SHP77 treated with DMSO at 0.1 percent for 48 hours (cell line): ENCODE measurements at places on chromosomes 6 and 20.

DNA sequence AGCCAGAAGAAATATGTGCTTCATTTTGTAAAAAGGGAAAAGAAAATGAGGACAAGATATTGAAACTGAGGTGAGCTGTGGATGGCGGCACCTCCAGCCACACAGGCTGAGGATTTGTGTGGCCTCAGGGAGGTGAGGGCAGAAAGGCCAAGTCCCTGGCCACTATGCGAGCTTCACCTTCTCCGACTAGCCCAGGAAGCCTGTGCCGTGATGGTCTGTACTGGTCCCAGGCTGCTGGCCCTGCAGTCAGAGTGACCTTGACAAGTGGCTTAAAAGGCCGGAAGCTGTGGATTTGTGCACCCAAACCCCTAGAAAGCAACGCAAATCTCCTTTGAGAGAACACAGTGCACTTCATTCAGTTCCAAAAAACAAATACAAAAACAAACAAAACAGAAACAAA, 48.1 kb downstream of the WDR27 start:
- no peak for DNase-seq

- no peak for DNase-seq
These were observed 15.0 kb upstream of the PMEPA1 start for GRCh38 chr20:57724610-57725405.

DNA sequence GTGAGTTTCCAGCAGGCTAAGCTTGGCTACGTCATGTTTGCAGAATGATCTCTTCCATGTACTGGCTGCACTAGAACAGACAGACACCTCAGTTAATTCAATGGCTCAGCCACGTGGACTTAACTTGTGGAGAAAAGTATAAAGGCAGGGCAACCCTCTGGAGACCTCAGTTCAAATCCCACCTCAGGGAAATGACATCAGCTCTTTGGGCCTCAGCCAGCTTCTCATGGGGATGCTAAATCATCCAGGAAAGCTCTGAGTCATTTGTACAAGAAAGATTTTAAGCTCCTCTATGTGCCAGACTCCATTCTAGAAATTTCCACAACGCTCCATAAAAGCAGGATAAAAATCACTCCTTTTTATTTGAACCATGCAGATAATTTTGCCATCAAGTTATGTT, 128.5 kb upstream of the SALL4 start:
- no peak for DNase-seq

DNA sequence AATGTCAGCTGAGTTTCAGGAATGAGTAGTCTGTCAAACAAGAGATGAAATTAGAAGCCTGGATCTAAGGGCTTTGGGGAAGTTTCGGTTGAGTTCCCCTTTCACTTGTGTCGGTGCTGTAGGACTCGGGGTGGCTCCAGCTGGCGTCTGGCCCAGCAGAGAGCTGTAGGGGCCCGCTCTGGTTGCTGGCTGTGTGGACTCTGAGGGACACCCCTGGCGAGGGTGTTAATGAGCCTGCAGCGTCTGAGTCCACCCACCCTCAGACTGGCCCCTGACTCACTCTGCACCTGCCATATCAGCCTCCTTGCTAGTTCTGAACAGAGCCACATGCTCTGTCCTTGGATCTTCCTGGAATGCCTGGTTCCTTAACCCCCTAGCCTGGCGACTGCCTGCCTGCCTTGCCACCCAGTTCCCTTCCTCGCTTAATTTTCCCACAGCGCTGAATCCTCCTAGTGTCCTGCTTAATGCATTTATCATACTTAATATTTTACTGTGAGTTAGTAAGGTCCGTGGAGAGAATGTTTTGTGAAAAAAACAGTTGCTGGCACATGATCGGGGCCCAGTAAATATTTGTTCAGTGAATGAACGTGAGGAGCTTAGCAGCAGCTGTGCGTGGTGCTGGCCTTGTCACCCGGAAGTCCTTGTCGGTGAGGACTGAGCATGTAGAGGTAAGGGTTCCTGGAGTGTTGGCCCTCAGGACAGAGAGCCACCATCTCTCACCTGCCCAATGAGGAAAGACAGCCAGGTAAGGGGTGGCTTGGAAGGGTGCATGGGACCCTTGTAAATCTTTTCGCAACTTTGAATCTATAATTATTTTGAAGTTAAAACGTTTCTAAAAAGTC, 1.6 kb downstream of the DNAJC5 start:
- peak; percentile 83 for DNase-seq

DNA sequence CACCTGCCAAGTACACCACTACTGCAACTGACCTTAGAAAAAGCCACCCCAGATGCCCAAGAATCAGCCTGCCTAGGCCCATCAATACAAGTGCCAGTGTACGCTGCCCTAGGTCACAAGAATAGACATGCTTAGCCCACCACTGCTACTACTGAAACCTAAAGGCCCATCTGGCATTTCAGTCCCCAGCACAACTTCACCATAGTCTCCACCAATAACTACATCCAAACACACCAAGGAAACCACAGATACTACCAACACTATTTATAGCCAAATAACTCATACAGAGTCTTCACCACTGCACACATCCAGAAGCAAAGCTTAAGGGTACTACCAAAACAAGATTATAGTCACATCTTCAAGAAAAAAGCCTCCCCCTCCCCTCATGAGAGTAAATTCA, 28.2 kb downstream of the TREML4 start:
- no peak for DNase-seq

DNA sequence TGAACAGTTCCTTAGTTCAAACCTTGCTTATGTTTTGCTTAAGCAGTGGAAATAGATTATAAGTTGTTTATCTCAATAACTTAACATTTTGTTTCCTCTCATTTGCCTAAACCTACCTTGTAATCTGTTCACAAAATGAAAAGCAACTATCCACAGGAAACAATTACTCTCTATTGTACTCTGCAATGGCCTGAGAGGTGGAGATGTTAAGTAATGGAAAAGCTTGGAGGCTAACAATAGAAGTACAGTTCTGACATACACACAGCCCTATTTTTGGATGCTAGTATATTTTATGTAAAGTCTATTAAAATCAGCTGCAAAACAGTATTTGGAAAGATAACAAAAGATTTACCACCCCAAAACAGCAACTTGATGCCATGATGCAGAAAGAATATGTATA, 82.1 kb downstream of the TINAG start:
- no peak for DNase-seq

DNA sequence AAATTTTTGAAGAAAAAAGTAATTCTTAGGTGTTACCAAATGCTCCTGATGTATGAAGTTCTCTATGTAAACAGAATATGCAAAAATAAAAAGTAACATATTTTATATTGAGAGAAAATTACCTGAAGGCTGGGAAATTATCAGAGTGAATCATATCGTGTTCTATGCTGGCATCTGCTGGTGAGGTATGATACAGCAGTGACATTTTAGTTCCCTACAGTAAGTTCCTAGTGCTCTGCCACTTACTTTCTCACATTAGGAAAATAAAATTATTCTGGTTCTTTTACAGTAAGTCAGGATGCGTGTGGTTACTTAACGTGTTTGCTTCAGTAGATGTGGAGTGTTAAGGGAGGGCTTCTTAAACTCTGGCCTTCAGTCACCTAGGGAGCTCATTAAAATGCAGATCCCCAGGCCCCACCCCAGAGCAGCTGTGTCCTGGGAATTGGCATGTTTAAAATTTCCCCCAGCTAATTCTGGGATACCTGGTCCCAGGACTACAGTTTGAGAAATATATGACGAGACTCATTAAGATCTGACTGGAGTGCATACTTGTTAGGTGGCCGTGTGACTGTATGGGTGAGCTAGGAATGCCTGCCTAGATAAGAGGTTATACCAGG, 3.2 kb downstream of the ACTR5 start:
- no peak for DNase-seq

DNA sequence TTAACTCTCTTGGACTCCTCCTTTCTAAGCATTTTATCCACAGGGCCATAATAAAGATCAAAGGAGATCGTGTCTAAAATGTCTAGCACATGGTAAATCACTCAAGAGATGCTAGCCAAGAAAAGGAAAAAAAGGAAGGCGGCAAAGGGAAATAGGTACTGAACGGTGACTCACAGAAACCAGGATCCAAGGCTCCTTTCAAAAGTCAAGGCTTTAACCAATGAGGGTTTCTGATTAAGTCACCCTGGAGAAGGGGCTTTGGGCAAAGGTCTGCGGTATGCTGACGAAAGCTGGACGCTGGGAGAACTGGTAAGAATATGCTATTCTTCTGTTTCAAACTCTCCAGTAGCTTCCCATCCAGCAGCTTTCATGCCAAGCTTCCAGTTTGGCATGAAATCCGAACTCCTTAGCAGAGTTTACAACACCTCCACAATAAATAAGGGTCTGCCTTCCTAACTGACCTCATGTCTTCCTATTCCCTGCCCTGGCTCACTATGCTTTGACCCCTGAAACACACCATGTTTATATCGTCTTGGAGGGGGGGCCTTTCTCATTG, 1.0 kb downstream of the TOMM34 start:
- DNase-seq: no peak

DNA sequence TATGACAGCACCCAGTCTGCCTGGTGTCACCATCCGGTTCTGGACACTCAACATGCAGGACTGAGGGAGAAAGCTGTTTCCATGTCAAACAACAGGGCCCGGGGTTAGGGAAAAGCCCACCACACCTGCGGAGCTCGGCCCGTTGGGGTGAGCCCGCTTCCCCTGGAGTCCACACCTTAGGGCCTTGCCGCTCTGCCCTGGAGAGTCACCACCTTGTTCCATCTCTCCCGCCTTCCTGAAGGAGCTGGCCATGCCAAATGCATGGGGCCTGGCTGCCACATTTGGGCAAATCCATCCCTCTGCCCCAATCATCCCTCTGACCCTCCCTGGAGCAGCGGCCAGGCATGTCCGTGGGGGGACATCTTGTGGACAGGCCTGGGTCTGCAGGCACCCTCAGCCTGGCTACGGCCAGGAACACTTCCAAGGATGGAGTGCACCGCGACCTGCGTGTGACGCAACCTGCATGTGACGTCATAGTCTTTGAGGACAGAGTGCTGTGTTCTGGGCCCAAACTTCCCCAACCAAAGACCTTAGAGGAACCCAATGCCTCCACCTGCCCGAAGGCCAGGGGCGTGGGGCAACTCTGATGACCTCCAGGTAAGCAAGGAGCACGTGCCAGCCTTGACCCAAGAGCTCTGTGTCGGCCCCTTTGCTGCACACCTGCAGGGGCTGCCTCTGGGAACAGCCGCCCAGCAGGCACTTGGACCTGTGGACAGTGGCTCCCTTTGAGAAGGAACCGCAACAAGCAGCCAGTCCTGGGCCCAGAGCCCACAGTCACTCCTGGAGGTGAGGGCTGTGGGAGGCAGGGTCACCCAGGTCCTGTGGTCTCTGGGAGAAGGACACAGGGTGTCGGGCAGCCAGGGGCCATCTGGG, 1.7 kb downstream of the CABLES2 start:
- DNase-seq: peak; percentile 53
